Gastroesophageal sphincter (tissue), 4 donors: ENCODE measurements at places on chromosomes 7 and 10. TPM values are rescaled to one million over a fixed set of nuclear protein-coding genes. Genes with fewer than 3 reads are reported as not detected.

GRCh38 chr10:42690449-42691360, 52.3 kb upstream of the ZNF33B start:
- ATAC-seq, result no peak

The CTAGE15 gene
- not detected for total RNA-seq

The MSMB gene
- 5.7 TPM for total RNA-seq

The PAPOLB gene
- not detected for total RNA-seq

GRCh38 chr7:15977663-15978062, 291.2 kb upstream of the MEOX2 start:
- ATAC-seq, result no peak

DNA sequence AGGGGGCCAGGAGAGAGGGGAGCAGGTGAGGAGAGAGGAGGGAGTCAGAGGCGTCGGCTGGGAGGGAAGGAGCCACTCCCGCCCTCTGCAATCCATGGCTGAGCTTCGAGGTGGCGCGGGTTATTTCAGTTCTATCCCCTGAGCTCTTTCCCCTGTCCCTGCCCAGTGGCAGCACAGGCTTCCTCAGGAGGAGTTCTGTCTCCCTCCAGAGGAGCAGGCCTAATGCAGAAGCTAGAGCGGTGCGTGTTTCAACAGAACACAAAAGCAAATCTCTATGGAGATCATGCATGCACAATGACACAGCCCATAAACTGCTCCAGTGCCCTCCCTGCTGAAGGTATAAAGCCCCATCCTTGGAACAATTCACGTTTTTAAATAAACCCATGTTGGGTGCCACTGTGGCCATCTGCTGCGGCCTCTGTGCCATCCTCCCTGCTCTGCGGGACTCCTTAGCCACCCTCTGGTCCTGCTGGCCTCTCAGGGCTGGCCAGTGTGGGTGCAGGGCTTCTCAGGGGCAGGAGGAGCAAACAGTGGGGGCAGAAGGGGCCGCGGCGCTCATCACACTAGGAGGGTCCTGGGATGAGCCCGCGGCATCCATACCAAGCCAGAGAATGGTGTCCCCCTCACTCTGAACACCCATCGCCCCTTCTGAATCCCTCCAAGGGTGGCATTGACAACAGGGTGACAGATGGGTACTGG, 192.6 kb upstream of the LYZL2 start:
- no peak for ATAC-seq

GRCh38 chr7:139284252-139284896, 53.3 kb downstream of the UBN2 start:
- no peak for ATAC-seq

DNA sequence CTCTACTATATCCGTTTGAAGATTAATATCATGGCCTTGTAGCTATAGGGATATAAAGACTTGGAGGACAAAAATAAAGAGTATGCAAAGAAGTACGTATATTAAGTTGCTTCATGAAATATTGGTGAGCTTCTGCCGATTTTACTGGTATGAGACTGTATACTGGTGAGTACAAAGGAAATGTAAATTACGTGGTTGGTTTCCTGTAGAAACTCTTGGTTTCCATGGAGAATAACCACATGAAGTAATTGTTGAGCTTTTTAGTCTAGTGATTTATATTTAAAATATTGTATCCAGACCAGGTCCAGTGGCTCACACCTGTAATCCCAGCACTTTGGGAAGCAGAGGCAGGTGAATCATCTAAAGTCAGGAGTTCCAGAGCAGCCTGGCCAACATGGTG, 32.2 kb upstream of the GLI3 start:
- ATAC-seq, result no peak

GRCh38 chr7:101201695-101202602, 1.1 kb upstream of the MOGAT3 start:
- ATAC-seq, result no peak

The BLOC1S2 gene
- total RNA-seq, result 17.6 TPM

DNA sequence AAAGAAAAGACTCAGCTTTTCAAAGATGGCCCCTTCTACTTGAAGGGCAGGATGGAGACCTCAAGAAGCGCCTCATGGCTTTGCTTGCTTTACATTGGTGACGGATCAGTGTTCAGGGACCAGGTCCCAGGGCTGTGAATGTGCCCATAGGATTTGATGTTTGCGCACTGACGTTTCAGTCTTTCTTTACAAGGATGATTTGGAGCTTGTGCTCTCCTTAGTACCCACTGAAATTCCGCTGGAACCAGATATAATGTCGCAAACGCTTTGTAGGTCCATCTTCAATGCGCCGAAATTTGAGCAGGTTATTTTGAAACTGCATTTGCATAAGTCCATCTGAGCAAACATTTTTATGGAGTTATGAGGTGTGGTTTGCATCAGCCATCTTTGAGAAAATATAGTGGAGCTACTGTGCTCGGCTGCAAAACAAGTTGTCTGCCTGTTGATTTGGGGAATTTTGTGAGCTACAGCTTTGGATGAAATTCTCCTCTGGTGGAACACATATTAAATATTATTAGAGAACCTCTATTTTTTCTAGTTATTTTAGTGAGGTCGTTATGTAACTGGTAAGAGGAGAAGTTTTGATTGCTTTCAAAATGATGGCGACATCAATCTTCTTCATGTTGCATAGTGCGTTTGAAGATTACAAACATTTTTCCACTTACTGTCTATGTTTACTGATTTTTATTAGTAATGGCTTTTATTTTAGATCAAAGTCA, 2.4 kb downstream of the RBM20 start:
- ATAC-seq, result no peak

DNA sequence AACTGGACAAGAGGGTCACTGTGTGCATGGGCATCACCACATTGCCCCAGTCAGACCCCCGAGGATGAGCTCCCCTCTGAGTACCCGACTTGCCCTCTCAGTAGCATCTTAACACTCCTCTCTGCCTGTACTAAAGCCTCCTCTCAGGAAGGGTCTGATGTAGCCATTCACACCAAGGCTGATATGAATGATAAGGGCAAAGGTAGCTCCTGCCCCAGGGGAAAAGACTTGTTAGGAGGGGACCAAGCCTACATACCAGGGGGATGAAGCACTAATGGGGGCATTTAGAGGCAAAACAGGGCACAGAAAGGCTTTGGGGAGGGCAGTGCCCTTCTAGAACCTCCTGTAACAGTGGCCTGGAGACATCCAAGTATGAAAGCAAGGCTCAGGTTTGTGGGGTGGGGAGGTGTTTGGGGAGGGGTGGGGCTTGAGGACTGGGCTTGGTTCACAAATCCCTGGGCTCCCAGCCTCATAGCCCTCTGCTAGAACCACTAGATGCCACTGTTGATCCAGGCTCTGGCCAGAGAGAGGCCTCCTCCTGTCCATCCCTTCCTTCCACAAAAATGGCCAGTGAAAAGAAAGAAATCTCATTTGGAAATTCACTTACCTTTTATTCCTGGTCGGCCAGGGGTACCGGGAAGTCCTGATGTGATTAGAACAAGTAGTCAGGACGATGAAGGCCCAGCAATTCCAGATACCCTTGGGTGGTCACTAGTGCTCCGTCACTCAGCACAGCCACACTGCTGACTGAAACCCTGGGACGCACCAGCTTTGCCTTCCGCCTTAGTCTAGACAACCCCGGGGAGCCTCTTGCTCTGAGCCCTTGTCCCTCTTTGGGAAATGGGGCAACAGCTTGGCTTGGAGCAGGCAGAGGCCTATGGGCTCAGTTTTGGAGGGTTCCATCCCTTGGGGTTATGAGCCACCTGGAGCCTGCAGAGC, 40.3 kb downstream of the COL17A1 start:
- peak; percentile 56 for ATAC-seq
